ENCODE measurements at places on chromosomes 6 and 20. TPM values are rescaled to one million over a fixed set of nuclear protein-coding genes. Genes with fewer than 3 reads are reported as not detected.

OR14J1 gene
- not detected for total RNA-seq

MCHR2 gene
- total RNA-seq = not detected

TCFL5 gene
- 8.3 TPM for total RNA-seq

C20orf204 gene
- total RNA-seq = 0.88 TPM

WFDC2 gene
- not detected for total RNA-seq

GRM1 gene
- not detected for total RNA-seq

RAET1G gene
- 1.3 TPM for total RNA-seq

MRS2 gene
- 24.1 TPM for total RNA-seq

SALL4 gene
- 0.29 TPM for total RNA-seq

CYP39A1 gene
- 0.22 TPM for total RNA-seq

ELOVL4 gene
- total RNA-seq = 3.3 TPM

UNC5CL gene
- total RNA-seq = not detected

CPNE5 gene
- 0.66 TPM for total RNA-seq

PRR18 gene
- not detected for total RNA-seq

LZTS3 gene
- 6.3 TPM for total RNA-seq
